Hippocampal formation (tissue), 2 donors: ENCODE measurements at places on chromosomes 1 and 21.

DNA sequence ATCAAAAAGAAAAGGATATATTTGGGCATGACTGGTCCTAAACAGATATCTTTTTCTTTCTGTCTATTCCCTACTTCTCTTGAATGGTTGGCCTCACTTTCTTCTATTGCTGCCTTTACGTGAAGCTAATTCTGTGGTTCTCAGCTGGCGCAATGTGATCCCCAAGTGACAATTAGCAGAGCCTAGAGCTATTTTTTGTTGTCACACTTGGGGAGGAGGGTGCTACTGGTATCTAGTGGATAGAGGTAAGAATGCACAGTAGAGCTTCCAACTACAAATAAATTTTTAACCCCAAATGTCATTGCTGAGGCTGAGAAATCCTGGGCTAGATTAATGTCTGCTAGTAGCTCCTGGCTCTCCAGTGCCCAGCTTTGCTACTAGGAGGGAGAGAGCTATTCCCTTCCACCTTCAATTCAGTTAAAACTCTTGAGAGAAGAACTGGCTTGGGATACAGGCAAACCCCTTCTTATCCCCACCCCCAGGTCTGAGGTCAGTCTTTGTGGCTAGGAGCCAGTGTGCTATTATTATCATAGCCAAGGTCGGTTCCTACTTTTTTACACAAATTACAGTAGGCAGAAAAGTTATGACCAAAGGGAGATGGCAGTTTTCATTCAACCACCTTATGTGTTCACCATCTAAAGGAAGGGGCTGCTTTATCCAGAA lies 102.1 kb downstream of the SNX7 start:
- DNase-seq: no peak

DNA sequence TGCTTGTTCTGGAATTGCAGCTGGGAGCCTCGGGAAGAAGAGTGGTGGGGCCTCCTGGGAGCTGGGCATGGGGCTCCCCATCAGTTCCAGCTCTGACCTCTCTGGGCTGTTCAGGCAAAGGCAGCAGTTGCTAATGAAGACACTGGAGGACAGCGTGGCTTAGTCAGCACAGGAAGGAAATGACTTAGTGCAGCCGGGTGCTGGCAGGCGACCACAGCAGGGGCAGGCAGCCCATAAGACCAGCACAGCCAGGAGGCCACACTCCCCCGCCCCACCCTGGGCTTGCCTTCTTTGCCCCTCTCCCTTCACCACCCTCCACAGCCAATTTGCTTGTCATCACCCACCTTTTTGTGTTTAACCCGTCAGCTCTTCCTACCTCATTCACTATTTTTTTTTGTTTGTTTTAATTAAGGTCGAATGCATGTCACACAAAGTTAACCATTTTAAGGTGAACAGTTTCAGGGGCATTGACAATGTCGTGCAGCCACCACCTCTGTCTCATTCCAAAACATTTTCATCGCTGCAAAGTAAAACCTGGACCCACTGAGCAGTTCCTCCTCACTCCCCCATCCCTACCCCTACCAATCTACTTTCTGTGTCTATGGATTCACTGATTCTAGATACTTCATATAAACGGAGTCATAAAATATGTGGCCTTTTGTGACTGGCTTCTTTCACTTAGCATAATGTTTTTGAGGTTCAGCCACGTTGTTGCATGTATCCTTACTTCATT lies 10.9 kb downstream of the OLIG2 start:
- DNase-seq: no peak

DNA sequence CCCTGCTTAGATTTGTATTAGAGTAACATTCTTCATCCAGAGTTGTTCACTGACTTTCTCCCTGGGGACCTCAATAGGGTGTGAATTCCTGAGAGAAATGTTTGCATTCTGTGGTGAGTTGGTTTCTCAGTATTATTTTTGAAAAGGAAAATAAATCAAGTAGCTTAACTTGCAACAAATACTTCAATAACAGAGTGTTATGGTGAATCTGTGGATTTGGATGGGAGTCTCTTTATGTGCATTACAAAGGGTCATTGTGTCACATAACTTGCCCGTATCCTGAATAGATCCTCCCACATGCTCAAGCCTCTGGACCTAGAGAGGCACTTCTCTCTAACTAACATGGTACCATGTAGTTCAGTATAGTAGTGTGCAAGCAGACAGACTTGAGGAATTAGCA lies 68.4 kb upstream of the IPO9 start:
- no peak for DNase-seq

GRCh38 chr1:239909898-239910297 lies 181.8 kb upstream of the FMN2 start:
- no peak for DNase-seq

GRCh38 chr1:41661428-41662060 lies 177.1 kb upstream of the EDN2 start:
- no peak for DNase-seq

DNA sequence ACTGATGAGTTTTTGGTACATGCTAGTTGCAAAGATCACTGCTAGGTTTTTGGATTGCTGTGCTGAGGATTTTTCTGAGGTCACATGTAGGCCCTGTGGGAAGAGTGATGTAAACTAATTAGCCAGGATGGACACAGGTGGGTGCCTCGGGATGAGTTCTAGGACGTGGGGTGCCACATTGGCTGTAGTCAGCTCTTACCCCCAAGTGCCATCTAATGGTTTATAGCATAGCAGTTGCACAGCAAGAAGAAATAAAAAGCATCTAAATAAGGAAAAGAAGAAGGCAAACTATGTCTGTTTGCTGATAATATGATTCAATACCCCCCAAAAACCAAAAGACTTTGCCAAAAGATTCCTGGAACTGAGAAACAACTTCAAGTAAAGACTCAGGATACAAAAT lies 9.8 kb upstream of the OR2T1 start:
- DNase-seq: no peak

DNA sequence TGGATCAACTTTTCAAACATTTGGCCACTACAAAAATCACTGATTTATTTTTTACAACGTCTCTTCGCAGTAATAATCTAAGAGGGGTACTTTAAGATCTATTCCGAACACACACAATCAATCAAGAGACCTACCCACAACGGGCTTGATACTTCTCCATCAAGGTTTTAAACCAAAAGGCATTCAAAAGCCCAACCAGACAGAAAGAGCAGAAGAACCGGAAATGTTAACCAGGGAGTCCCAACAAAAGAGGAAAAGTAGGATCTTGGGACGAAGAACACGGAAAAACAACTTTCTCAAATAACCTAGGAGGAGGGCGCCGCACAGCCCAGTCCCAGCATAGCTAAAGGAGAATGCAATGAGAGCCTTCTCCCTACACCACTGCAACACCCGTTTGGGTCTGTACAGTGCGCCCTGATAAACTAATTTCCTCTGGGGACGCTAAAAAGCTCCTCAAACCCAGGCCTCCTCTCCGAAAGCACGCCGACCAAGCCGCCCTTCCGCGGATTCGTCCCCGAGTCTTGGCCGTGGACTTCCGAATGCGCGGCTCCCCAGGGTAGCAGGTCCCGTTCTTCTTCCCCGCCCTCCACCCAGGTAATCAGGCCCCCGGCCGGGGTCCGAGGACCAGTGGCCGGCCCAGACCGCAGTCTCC lies 623 bp downstream of the RPL22 start:
- no peak for DNase-seq

- DNase-seq: no peak
Measured at GRCh38 chr1:189619682-189620332, 857.9 kb downstream of the BRINP3 start.

DNA sequence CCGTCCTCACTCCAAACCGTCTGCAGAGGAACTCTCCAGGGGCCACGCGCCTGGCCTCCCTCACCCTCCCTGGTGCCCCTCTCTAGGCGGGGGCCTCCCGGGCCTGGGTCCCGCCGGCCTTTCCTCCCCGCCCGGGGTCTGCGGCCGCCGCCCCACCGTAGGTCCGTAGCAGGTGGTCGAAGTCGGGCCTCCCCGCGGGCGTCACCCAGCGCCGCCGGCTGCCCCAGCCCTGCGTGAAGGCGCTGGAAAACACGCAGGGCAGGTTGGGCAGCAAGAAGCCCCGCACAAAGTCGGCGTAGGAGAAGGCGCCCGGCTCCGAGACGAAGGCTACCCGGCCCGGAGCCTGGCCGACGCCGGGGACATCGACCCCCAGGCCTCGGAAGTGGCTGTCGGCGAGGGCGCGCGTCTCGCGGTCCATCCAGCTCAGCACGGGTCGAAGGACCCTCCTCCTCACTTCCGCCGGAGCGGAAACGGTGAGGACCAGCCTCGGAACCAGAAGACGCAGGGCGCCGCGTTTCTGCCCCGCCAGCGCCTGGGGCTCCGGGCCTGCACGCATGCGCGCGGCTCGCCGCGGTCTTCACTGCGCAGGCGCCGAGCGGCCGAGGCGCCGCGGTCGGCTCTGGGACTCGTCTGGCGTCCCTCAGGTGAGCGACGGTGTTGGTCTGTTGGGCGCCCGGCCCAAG lies at the start of the genes JMJD4 and SNAP47:
TSS of gene JMJD4 (minus strand) at position 447 of the 683 bp plus-strand sequence. CDS start at position 418, 29 bp downstream.
TSS of gene SNAP47 (plus strand) at position 580 of the 683 bp plus-strand sequence. CDS start 12,302 bp downstream, outside the sequence.
- peak; percentile 86 for DNase-seq

DNA sequence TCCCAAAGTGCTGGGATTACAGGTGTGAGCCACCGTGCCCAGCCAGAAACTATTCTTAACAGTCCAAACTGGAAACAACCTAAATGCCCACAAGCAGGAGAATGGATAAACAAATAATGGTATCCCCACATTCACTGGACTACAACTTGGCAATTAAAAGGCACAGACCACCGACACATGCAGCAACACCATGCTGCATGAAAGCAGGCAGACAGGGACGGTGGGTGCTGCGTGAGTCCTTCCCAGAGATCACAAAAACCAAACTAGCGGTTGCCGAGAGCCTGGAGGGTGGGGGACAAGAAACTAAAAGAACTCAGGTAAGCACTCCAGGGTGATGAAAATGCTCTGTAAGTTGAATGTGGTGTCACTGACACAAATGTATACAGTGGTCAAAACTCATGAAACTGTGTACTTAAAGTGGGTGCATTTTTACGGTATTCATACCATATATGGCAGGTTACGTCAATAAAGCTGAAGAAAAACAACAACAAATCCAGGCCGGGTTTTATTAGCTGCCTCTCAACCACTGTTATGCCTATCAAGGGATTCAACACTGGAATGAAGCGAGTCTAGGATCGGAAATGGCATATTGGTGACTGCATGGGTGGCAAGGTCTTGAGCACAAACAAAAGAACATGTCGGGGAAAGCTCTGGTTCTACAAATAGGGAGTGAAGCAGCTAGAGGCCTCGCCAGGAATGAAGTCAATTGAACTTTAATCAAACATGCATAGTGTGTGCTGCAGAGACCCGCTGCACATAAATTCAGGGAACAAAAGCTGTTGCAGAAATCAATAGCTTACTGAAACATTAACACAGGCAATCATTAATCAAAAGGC lies 52.4 kb downstream of the SLC45A1 start:
- DNase-seq: no peak
